ENCODE measurements at places on chromosomes 1 and 21. TPM values are rescaled to one million over a fixed set of nuclear protein-coding genes. Genes with fewer than 3 reads are reported as not detected.

ZNF648 gene
- total RNA-seq: not detected

TNFSF4 gene
- 0.87 TPM for total RNA-seq

TCHHL1 gene
- not detected for total RNA-seq

C1orf141 gene
- not detected for total RNA-seq

TNFSF18 gene
- total RNA-seq: under 0.01 TPM

MYBPH gene
- total RNA-seq: 2.2 TPM

KRTAP19-3 gene
- not detected for total RNA-seq

AADACL3 gene
- total RNA-seq: not detected

APCS gene
- not detected for total RNA-seq

Measured in smooth muscle cell of trachea (primary cell).